Cerebellar nuclear complex (tissue), 1 donor: ENCODE measurements at places on chromosomes 1 and 21.

DNA sequence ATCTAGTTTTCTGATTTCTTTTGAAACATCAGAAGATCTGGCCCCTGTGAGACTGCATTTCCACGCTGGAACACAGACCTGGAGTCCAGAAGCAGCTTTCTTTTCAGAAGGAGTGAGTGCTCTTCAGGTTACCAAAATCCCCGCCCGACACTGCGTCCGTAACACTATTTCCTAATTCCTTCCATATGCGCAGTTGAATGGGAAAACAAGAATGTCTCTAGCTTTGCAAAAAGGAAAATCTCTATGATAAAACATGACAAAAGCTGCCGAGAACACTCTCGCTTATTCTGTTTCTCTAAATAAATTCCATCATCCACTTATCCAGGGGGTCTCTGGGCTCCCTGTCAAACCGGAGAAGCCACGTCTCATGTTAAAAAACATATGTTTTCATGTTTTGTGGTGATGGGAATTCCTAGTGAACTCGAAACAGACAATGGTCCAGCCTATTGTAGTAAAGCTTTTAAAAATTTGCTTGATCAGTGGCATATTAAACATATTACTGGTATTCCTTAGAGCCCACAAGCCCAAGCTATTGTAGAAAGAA lies 67.7 kb downstream of the PLD5 start:
- DNase-seq: no peak

- DNase-seq: peak; percentile 24
Observed at GRCh38 chr1:14597343-14598006, 1.0 kb upstream of the KAZN start.

DNA sequence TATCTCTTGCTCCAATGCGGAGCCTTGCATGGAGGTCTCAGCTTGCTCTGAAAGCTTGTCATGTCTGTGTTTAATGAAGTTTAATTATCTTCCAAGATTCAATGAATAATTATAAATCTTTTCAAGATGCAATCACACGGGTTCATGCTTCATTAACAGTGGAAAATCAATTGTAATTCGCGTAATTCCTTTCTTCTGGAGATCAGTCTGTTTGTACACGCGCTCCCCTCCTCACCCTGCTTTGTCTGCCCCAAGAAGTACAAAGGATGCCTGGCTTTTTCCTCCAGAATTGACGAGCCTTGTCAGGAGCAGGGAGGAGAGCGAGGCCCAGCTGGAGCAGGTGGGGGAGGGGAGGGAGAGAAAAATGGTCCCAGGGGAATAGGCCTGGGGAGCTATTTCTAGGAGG lies 65.0 kb upstream of the DISP3 start:
- no peak for DNase-seq

GRCh38 chr1:115170377-115170776 lies 81.1 kb upstream of the TSPAN2 start:
- DNase-seq: no peak

DNA sequence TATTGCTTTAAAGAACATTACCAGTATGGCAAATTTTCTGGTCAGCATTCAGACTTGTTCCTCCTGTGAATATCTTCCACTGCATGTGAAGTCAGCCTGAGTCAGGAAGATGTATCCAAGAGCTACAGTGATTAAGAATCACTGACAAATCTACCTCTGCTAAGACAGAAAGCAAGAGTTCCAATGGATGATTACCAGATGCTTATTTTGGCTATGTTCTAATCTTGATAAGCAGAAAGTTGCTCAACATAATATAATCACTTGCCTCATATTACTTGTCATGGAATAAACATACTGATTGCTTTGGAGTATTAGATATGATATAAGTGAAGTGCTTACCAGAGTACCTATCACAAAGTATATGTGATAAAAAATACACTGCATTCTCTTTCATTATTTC lies 738.1 kb downstream of the ADGRL2 start:
- no peak for DNase-seq

GRCh38 chr1:63537940-63538339 lies 14.6 kb downstream of the EFCAB7 start:
- no peak for DNase-seq

GRCh38 chr1:61047061-61047460 lies 35.3 kb upstream of the NFIA start:
- DNase-seq: no peak
